ENCODE measurements at places on chromosomes 5 and 9.

DNA sequence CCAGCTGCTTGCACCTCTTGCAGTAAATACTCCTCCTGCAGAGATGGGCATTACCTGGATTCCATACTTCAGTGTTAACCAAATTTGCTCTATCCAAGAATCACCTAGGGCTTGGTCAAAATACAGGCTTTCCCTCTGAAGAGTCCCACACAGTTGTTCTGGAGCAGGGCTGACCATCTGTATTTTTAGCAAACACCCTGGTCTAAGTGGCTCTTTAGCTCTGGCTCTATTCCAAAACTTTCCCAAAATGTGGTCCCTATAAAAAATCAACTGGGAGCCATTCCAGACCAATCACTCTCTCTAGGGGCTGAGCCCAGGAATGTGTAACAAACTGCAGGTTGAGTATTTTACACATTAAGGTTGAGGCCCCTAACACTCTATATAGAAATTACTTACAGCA, 153.7 kb downstream of the SPOCK1 start:
- no peak for DNase-seq

DNA sequence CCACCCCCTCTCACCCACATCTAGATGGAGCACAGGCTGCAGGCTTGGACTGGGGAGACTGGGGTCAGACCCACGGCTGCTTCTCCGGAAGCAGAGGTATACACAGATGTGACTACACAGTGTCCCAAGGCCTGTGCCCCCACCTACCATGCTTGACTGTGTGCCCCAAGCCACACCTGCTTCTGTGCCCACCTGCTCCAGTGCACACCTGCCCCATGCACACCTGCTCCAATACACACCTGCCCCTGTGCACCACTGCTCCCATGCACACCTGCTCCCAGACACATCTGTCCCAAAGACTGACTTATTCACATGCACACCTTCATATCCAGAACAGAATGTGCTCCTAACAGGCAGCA, 5.5 kb upstream of the COL5A1 start:
- no peak for DNase-seq

GRCh38 chr5:2499917-2500316, 251.6 kb downstream of the IRX2 start:
- DNase-seq: no peak

GRCh38 chr5:41403846-41404245, 106.6 kb downstream of the PLCXD3 start:
- no peak for DNase-seq

GRCh38 chr9:19252174-19252884, 21.8 kb downstream of the DENND4C start:
- no peak for DNase-seq

- DNase-seq: no peak
Measured at GRCh38 chr9:92960561-92961290, 13.4 kb downstream of the FGD3 start.

DNA sequence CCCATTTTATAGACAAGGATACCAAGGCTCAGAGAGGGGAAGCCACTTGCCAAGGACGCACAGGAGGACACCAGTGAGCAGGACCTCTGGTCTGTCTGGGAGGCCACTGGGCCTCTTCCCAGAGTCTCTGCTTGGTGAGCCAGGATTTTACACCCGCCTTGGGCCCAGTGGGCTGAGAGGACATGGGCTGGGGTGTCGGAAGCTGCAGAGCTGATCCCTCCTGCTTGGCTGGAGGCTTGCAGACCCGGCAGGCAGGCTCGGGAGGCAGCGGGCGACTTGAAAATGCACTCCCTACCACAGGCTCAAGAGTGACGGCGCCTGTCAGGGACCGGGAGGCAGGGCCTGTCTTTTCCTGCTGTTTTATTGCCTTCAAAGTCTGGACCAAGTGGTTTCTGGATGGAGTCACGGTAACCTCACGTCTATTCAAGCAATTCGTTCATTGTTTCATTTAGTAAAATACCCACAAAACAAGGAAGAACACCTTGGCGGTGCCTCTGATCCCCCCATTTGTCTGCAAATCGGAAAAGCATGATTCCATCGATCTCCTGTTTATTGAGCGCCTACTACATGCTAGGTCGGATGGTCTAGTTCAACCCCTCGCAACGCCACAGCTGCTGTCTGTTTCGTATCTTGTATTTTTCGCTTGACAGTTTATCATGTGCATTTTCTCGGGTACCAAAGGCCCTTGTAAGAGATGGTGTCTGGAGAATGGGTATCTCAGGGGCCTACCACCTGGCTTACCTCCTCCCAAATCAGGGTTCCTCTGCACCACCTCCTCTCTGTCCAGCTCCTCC, 108.1 kb upstream of the IER5L start:
- DNase-seq: no peak

Data from NCI-H510A treated with DMSO at 0.1 percent for 48 hours (cell line).